ENCODE measurements at places on chromosomes 7 and 10.

GRCh38 chr7:5177060-5177459 is 13.0 kb upstream of the WIPI2 start:
- no peak for DNase-seq

GRCh38 chr7:130091999-130092398 is 21.7 kb downstream of the KLHDC10 start:
- DNase-seq = no peak

- no peak for DNase-seq
Measured at GRCh38 chr10:35942057-35942456, 300.0 kb upstream of the FZD8 start.

DNA sequence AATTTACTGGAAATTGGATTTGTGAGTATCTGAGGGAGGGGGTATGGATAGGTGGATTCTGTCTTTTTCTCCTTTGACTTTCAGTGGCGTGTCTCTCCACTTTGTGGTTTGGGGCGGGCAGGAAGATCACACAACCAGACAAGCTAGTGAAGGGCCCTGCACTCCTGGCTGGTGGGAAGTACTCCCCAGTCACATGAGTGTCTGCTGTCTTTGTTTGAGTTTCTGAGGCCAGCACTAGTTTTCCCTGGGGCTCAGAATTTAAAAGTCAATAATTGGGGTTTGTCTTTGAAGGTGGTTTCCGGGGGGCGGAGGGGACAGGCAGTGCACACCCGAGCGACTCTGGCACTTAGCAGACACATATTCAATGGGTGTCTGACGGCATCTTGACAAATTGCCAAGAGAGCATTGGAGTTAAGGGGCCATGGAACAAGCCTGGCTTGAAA is 120.1 kb downstream of the WDFY4 start:
- DNase-seq = no peak

GRCh38 chr7:98283127-98283886 is 1.8 kb downstream of the BRI3 start:
- no peak for DNase-seq

GRCh38 chr7:8015100-8015745 is 46.6 kb downstream of the GLCCI1 start:
- DNase-seq = no peak

GRCh38 chr10:118473305-118473960 is 122.0 kb downstream of the PRLHR start:
- no peak for DNase-seq

GRCh38 chr10:116364868-116365267 is 40.6 kb downstream of the CCDC172 start:
- DNase-seq = no peak

DNA sequence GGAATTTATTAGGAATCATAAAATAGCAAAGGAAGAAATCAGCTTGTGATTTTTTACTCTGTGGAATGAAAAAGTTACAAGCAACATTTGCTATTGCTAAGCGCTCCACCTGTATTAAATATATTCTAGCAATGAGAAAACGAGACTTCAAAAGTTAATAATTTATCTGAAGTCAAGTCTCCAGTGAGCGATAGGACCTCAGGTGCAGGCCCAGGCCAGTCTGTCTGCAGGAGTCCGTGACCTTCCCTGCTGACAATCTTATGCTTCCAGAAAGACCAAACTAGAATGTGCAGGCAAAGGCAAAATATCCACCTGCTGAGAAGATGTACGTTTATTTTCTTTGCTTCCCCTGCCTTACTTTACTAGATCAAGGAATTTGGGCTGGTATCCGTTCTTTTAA is 22.7 kb downstream of the MRC1 start:
- DNase-seq = no peak
